PC-3 (cell line): ENCODE measurements at places on chromosomes 2 and 18. TPM values are rescaled to one million over a fixed set of nuclear protein-coding genes. Genes with fewer than 3 reads are reported as not detected.

DNAJC10 gene
- 49.0 and 62.9 TPM in 2 replicates for total RNA-seq

SYT4 gene
- total RNA-seq: not detected in 2 replicates

VIT gene
- not detected in 2 replicates for total RNA-seq

FAM161A gene
- total RNA-seq: 2.0 and 3.2 TPM in 2 replicates

IL1RL2 gene
- total RNA-seq: 0.11 TPM in 1 of 2 replicates, not detected in the other

CXCR1 gene
- total RNA-seq: not detected in 2 replicates

CHPF gene
- total RNA-seq: 139 and 210 TPM in 2 replicates

CCDC150 gene
- 13.1 and 15.6 TPM in 2 replicates for total RNA-seq

NT5C1B gene
- total RNA-seq: not detected in 2 replicates

DNER gene
- 1.1 and 4.0 TPM in 2 replicates for total RNA-seq

GRCh38 chr2:238424313-238424700, 2.4 kb upstream of the ASB1 start:
- H3K4me1 ChIP-seq: peaks cover 19% of the 10 kb centered on the region
- no peak overlapping the region for H3K4me3 ChIP-seq
- no peak for DNase-seq
- no peaks in the 10 kb centered on the region for H3K36me3 ChIP-seq

DNA sequence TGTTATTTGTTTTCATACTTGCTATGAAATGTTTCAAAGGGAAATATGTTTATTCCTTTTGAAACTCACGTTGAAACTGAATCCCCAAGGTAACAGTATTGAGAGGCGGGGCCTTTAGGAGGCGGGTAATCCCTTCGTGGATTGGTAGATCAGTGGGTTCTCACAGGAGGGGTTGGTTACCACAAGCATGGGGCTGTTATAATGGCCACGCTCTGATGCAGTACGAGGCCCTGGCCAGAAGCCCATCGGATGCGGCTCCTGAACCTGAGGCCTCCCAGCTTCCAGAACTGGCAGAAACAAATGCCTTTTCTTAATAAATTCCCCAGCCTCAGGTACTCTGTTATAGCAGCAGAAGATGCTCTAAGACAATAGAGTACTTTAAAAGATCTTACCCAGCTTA, 135.7 kb downstream of the ASB1 start:
- H3K27me3 ChIP-seq: no peaks in the 10 kb centered on the region
- H3K27ac ChIP-seq: no peak overlapping the region
- no peaks in the 10 kb centered on the region for H3K36me3 ChIP-seq
- no peak for DNase-seq
- peaks cover 22% of the 10 kb centered on the region for H3K4me1 ChIP-seq

GRCh38 chr2:45031028-45031427, 21.8 kb upstream of the SIX2 start:
- peaks cover 7% of the 10 kb centered on the region; the same call in 1 of the 2 replicates for H3K4me1 ChIP-seq
- no peak overlapping the region for H3K4me3 ChIP-seq
- H3K27me3 ChIP-seq: no peaks in the 10 kb centered on the region
- H3K36me3 ChIP-seq: no peaks in the 10 kb centered on the region
- no peak for DNase-seq

- no peak overlapping the region for H3K4me3 ChIP-seq
- no peak overlapping the region for H3K27ac ChIP-seq
- H3K36me3 ChIP-seq: no peaks in the 10 kb centered on the region
- no peaks in the 10 kb centered on the region for H3K27me3 ChIP-seq
- peak; percentile 76 for DNase-seq
- 0 out of 2 replicates have a peak, but pooled peaks cover 4% of the 10 kb centered on the region for H3K4me1 ChIP-seq
These were observed 127.3 kb downstream of the RNF144A start for GRCh38 chr2:7044253-7045250.

DNA sequence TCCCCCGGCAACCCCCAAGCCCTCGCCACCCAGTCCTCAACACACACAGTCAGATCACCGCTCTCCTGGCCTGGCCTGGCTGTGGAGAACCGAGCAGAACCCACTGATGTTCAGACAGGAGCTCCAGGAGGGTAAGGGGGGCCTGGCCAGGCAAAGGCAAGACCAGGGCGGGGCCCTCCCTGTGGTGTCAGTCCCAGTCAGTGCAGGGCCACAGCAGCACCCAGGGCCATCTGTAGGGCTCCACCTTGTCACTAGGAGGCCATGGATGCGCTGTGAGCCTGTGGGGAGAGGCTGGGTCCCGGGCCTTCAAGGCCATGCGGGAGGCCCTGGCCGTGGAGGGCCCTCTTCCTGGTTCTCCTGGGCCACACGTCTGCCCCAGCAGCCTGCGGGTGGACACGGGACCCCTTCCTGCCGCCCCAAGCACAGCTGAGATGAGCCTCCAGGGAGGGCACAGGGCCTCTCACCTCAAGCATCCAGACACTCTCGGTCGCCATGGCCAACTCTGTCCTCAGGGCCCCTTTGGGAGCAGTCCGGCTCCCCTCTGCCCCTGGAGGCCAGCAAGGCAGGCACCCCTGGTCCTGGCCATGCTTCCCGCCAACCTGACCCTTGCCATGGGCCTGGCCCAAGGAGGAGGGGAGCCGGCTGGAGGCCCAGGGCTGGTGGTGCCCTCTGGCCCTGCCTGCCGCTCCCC, 2.0 kb downstream of the ANO7 start:
- no peaks in the 10 kb centered on the region for H3K4me1 ChIP-seq
- DNase-seq: no peak
- H3K27ac ChIP-seq: no peak overlapping the region
- no peak overlapping the region for H3K4me3 ChIP-seq
- no peaks in the 10 kb centered on the region for H3K27me3 ChIP-seq

- no peak overlapping the region for H3K4me3 ChIP-seq
- no peaks in the 10 kb centered on the region for H3K36me3 ChIP-seq
- no peak overlapping the region for H3K27ac ChIP-seq
- no peaks in the 10 kb centered on the region for H3K27me3 ChIP-seq
- peaks cover 1% of the 10 kb centered on the region for H3K4me1 ChIP-seq
- no peak for DNase-seq
These were observed 20.1 kb downstream of the PAX8 start for GRCh38 chr2:113258471-113259147.

GRCh38 chr2:149463328-149464002, 124.1 kb downstream of the MMADHC start:
- H3K27ac ChIP-seq: no peak overlapping the region
- no peaks in the 10 kb centered on the region for H3K27me3 ChIP-seq
- no peak overlapping the region for H3K4me3 ChIP-seq
- H3K4me1 ChIP-seq: no peaks in the 10 kb centered on the region

DNA sequence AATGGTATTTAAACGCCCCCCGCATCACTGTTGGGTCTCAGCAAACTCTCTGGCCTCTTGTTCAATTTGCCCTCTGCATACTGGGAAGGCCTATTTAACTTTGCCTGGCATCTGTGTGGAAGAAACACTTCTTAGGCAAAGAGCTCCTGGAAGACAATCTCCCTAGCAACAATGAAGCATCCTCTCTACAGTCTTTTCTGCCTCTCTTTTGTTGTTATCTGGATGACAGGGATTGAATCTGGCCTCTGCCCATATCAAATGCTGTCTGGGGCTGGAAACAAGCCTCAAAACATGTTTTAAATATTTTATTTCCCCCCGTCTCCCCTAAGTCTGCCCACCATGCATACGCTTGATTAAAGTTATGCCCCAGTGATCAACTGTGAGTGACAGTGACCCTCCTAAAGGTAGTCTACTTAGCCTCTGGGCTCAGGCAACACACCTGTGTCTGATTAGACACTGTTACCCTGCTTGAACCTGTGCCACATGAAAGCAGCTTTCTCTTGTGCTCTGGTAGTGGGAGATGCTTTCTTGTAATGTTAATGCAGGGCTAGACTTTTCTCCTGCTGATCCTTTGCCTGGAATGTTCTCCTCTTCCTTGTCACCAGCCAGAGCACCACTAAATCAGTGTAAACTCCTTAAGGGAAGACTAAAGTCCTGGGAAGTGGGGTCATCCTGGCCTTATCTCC, 34.9 kb downstream of the CDC42EP3 start:
- H3K36me3 ChIP-seq: no peaks in the 10 kb centered on the region
- no peak overlapping the region for H3K27ac ChIP-seq
- H3K4me3 ChIP-seq: no peak overlapping the region
- H3K27me3 ChIP-seq: no peaks in the 10 kb centered on the region

GRCh38 chr2:141611176-141611571, 519.6 kb downstream of the LRP1B start:
- peaks cover 24% of the 10 kb centered on the region for H3K4me1 ChIP-seq
- peak overlapping the region; percentile 40; the same call in 1 of the 2 replicates for H3K4me3 ChIP-seq
- peak overlapping the region; percentile 79 for H3K27ac ChIP-seq
- DNase-seq: peak; percentile 41
- no peaks in the 10 kb centered on the region for H3K36me3 ChIP-seq
- H3K27me3 ChIP-seq: no peaks in the 10 kb centered on the region

DNA sequence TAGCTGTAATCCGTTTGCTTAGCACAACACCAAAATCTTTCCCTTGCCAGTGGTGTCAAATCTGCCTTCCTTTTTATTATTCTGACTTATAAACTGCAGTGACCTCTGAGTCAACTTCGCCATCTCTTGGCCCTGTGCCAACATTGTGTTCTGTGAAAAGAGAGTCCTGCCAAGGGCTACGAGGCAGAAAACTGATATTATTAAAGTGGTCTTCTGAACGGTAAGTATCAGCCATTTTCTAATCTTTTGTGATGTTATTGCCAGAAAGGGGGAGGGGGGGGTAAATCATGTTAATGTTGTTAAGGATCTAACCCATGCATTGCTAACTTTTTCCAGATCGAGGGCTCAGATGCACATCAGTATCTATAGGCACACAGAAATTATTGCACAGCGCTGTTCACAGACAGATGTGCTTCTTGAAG, 121.5 kb upstream of the LTBP1 start:
- peaks cover 4% of the 10 kb centered on the region; the same call in 1 of the 2 replicates for H3K36me3 ChIP-seq
- no peaks in the 10 kb centered on the region for H3K4me1 ChIP-seq
- DNase-seq: peak; percentile 12
- no peaks in the 10 kb centered on the region for H3K27me3 ChIP-seq

- DNase-seq: no peak
- H3K36me3 ChIP-seq: no peaks in the 10 kb centered on the region
- no peak overlapping the region for H3K4me3 ChIP-seq
- H3K27ac ChIP-seq: no peak overlapping the region
- no peaks in the 10 kb centered on the region for H3K4me1 ChIP-seq
- no peaks in the 10 kb centered on the region for H3K27me3 ChIP-seq
These were observed 77.0 kb downstream of the CTIF start for GRCh38 chr18:48615566-48616401.

- no peaks in the 10 kb centered on the region for H3K36me3 ChIP-seq
- peak; percentile 51 for DNase-seq
- no peaks in the 10 kb centered on the region; the same call in 1 of the 2 replicates for H3K4me1 ChIP-seq
- H3K27me3 ChIP-seq: no peaks in the 10 kb centered on the region
- H3K27ac ChIP-seq: no peak overlapping the region
These were observed 230.9 kb upstream of the SLC14A2 start for GRCh38 chr18:45384137-45384961.

DNA sequence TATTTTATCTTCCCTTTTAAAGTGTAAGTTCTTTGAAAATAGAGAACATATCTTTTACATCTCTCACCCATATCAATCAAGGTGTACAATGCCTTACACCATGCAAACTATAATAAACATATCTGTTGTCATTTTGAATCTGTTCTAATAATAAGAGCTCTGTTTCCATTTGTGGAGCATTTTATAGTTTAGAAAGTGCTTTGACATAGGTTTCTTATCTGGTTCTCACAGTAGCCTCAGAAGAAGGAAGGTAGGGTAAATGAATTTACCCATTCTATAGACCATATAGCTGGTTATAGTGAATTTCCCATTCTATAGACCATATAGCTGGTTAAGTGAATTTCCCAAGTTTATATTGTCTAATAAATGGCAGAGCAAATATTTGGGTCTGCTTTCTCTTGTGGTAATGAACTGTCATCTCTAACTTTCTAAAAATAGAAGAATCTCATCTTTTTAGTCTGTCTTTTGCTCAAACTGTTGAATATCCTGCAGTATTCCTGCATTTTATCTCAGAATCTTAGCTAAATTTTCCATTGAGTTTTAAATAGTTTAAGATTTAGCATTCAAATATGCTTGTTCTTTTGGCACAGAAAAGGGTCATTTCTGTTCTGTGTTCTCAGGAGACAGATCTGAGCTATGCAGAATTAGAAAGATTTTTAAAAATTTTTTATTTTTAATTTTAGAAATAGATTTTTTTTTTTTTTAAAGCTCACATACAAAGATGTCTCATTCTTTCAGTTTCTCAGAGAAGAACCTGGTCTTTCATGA, 80.7 kb upstream of the STON1 start:
- H3K4me1 ChIP-seq: peaks cover 35% of the 10 kb centered on the region
- no peaks in the 10 kb centered on the region; the same call in 1 of the 2 replicates for H3K36me3 ChIP-seq
- no peak for DNase-seq
- no peaks in the 10 kb centered on the region for H3K27me3 ChIP-seq
- H3K27ac ChIP-seq: 0 out of 2 replicates have a peak overlapping the region, but pooled peaks have one; percentile 3

GRCh38 chr2:85095094-85095493, 38.1 kb upstream of the TCF7L1 start:
- no peak overlapping the region for H3K27ac ChIP-seq
- peaks cover 14% of the 10 kb centered on the region; the same call in 1 of the 2 replicates for H3K4me1 ChIP-seq
- peak; percentile 6 for DNase-seq

GRCh38 chr2:154374416-154374815, 324.1 kb upstream of the KCNJ3 start:
- 0 out of 2 replicates have a peak, but pooled peaks cover 4% of the 10 kb centered on the region for H3K27me3 ChIP-seq
- no peak for DNase-seq
- H3K36me3 ChIP-seq: no peaks in the 10 kb centered on the region
- no peaks in the 10 kb centered on the region for H3K4me1 ChIP-seq

GRCh38 chr2:113283704-113284284, 5.1 kb upstream of the PAX8 start:
- DNase-seq: peak; percentile 96
- H3K27ac ChIP-seq: peak overlapping the region; percentile 85
- no peaks in the 10 kb centered on the region for H3K36me3 ChIP-seq
- H3K27me3 ChIP-seq: no peaks in the 10 kb centered on the region

- H3K4me3 ChIP-seq: peak overlapping the region; percentile 82
- no peaks in the 10 kb centered on the region for H3K27me3 ChIP-seq
- H3K27ac ChIP-seq: peak overlapping the region; percentile 75
- H3K36me3 ChIP-seq: no peaks in the 10 kb centered on the region
- H3K4me1 ChIP-seq: peaks cover 15% of the 10 kb centered on the region
These were observed 604 bp upstream of the STK11IP start for GRCh38 chr2:219596954-219597551.

GRCh38 chr2:42254186-42254895, 85.2 kb downstream of the EML4 start:
- no peaks in the 10 kb centered on the region for H3K27me3 ChIP-seq
- no peak for DNase-seq
- no peaks in the 10 kb centered on the region for H3K36me3 ChIP-seq
- H3K4me1 ChIP-seq: no peaks in the 10 kb centered on the region

DNA sequence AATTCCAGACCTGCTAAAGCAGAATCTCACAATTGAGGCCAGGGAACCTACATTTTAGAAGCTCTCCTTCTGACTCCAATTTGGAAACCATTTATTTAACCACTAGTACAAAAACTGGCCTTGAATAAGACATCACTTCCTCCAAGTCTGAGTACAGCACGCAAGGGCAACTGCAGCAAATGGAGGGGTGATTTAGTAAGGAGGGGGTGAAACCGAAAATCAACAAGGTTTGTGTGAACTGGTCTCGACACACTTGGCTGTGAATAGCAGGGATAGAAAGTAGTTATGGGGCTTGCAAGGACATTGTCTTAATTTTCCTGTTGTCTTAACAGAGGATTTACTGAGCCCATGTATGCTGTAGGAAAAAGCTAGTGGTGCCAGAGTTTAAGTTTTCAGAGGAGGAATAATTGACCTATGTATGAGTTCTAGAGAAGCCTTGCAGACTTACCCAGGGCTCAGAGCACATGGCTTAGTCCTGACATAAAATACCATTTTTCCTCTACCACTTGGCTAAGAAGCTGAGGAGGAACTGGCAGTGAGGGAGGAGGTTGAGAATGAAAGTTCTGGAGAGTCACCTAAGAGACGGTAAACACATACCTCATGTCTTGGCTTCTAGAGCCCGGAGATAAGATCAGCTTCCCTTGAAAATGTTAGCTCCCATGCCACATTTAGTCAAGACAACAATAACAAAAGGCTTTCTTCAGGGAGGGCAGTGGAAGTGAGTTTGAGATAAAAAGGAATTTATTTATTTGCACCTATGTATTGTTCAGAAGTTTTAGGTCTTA, 114.8 kb downstream of the SMAD2 start:
- no peaks in the 10 kb centered on the region for H3K4me1 ChIP-seq
- no peak overlapping the region for H3K4me3 ChIP-seq
- no peak overlapping the region for H3K27ac ChIP-seq
- H3K36me3 ChIP-seq: no peaks in the 10 kb centered on the region
- no peaks in the 10 kb centered on the region for H3K27me3 ChIP-seq
